ENCODE measurements at places on chromosomes 7 and 10.

- no peak for DNase-seq
Observed at GRCh38 chr10:116121640-116122525, 151.1 kb downstream of the GFRA1 start.

GRCh38 chr7:77360969-77361368 is 55.2 kb downstream of the GSAP start:
- no peak for DNase-seq

DNA sequence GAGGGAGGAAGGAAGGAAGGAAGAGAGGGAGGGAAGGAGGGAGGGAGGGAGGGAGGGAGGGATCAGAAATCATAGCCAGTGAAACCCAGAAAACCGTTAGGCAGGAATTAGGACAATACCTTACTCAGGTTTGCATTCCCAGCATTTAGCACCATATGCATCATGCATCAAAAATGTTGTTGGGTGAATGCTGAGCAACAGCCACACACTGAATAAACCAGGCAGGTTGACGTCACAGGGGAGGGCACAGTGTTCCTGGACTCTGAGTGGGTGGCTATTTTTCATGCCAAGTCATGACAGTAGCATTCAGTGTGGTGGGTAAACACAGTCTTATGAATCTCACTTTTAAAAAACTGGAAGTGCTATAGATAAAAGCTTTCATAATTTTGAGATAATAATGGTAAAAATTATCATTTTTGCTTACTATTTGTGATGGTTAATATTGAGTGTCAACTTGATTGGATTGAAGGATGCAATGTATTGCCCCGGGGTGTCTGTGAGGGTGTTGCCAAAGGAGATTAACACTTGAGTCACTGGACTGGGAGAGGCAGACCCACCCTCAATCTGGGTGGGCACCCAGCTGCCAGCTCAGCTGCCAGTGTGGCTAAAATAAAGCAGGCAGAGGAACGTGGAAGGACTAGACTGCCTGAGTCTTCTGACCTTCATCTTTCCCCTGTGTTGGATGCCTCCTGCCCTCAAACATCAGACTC is 199.1 kb upstream of the PRKCQ start:
- DNase-seq = no peak

DNA sequence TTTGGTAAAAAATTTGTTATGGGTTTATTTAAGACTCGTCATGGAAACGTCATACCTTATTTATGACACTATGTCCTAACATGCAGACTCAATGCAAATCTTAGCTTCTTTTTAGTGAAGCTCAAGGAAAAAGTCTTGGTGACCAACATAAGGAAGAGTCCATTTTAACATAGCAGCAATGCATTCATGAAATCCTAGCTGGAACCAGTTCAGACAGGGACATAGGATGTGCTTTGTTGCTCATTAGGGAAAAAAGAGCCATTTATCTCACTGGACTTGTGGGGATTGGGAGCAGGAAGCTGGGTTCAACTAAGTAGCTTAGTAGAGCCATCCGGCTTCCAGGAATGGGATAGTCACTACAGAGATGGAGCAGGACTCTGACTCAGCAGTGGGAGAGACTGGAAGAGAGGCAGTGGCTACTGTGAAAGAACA is 100.7 kb upstream of the DKK1 start:
- DNase-seq = no peak

GRCh38 chr7:105013816-105014692 is at the start of gene KMT2E:
KMT2E (plus strand) TSS chr7:105014205; CDS start chr7:105040953, 26,748 bp downstream.
- peak; percentile 86 for DNase-seq

GRCh38 chr7:47498229-47499056 is 83.5 kb downstream of the TNS3 start:
- DNase-seq = no peak

DNA sequence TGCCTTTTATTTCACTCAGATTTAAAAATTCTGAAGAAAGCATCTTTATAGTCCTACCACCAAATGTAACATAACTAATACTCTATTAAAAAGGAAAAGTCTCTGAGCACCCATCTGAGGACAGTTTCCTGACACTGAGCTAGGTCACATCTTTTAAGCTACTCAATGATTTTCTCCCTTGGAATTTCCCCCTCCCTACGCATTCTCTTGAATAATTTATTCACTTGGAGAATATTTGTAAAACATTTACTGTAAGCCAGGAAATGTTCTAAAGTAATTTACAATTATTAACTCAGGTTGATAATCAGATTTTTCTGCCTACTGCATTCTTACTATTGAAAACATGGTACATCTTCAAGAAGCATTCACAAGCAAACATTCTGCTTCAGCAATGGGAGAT is 297.2 kb upstream of the VSTM2A start:
- no peak for DNase-seq

DNA sequence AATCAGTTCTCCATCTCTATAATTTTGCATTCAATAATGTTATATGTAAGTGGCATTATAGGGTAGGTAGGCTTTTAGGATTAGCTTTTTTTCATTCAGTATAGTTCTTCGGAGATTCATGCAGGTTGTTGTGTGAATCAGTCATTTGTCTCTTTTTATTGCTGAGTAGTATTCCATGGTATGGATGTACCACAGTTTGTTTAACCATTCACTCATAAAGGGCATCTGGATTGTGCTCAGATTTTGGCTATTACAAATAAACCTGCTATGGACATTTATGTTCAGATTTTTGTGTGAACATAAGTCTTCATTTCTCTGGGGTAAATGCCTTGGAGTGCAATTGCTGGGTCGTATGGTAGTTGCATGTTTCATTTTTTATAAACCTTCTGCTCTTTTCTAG is 4.4 kb upstream of the OGDHL start:
- DNase-seq = no peak

DNA sequence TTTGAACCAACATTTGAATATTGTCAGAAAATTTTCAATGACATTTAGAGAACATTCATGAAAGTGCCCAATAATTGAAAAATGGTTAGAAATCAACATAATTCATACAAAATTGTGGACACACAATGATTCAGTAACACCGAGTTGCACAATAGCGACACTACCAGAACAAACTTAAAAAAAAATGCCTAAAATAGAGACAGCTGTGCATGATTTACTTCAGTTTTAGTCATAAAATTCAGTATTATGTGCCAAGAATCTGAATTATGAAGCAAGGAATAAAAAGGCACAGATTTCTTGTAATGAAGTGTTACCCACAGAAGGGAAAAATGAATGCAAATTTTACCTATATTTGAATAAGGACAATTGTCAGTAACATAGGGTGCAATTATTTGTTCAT is 396.0 kb downstream of the SEMA3D start:
- DNase-seq = no peak

DNA sequence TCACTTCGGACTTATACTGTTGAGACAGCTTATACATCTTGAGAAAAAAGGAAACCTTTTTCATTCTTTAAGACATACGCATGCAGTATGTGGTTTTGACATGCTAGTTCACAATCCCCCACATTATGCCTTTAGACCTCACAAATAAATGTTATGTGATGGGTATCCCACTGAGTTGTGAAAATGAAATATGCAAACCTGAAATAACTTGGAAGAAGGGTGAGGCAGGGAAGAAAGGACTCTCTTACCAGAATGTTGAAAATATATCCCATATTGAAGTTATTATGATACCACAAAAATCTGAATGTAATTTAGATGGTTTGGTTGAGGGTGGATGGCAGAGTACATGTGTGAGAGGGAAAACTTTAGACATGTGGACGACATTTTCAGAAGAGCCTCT is 379.8 kb downstream of the BBS9 start:
- DNase-seq = no peak

- DNase-seq = no peak
Observed at GRCh38 chr10:133393401-133394063, 425 bp upstream of the MTG1 start.

DNA sequence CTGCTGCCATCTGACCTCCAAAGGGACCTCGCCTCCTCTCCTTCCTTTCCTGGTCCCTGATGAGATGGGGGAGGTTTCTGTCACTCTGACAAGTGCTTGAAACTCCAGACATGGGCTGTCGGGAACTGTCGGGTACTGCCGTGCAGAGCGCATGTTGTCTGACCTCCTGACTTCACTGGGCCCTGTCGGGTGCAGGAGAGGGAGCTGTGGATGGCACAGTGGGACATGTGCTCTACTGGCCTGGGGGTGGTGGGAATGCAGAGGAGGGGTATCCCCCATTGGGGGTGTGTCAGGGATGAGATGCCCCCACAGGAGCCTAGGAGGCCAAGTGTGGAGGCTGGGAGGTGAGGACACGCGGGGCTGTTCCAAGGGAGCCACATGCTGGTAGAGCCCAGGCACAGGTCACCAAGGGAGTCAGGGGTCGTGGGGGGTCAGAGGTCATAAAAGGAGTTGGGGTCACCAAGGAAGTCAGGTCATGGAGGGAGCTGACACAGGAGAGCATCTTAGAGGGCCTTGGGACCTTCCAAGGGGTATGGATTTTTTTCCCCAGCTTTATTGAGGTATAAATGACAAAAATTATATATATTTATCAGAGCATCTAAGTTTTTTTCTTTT is 30.9 kb downstream of the TMEM120A start:
- DNase-seq = no peak

GRCh38 chr10:66238343-66238742 is 687.5 kb upstream of the LRRTM3 start:
- DNase-seq = no peak

DNA sequence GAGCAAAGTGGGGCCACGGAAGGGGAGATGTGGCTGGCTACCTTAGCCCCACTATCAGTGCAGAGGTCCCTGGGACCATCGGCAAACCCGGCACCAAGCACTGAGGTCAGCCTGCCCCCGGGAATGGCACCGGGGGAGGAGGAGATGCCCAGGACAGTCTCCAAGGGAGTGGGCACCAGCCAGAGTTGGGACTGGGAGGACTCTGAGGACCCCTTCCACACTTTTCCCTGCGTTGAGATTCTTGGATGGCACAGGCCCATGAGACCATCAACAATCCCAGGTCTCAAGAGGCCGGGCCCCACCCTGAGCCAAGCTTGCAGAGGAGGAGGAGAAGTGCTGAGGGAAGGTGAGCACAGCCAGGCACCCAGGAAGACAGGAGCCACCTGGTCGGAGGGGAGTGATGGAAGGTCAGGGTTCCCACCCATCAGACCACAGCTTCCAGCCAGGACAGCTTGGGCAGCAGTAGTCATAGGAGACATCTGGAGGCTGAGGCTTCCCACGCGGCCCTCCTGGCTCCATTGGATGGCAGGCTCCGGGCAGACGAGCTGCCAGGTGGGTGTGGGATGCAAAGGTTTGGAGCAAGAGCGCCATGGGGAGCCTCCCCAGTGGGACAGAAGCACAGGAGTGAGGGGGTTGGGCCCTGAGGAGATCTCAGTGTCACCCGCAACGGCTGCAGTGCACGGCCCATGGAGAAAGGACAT is 2.6 kb upstream of the OPN4 start:
- DNase-seq = no peak

DNA sequence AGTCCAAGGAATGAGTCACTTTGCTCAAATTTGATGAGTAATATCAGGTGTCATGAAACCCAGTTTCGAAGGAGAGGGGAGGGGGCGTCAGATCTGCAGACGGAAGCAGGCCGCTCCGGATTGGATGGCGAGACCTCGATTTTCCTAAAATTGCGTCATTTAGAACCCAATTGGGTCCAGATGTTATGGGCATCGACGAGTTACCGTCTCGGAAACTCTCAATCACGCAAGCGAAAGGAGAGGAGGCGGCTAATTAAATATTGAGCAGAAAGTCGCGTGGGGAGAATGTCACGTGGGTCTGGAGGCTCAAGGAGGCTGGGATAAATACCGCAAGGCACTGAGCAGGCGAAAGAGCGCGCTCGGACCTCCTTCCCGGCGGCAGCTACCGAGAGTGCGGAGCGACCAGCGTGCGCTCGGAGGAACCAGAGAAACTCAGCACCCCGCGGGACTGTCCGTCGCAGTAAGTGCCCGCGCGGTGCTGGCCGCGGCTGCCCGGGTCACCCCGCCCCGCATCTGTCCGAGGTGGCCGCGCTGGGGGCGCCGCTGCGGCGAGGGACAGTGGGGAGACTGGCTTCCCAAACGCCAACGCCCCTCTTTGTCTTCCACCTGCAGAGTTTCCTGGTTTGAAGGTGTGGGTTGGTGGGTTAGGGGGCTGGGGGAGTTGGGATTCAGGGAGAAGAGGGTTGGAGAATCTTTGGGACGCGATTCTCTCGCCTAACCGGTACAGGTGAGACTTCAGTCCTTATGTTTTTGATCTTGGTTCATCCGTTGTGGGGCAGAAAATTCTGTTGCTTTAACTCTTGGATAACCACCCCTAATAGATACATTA is at the start of gene TAC1:
Gene TAC1, plus strand, starts transcription at position 351 of the 829 bp plus-strand sequence. CDS start 527 bp downstream, outside the sequence.
- DNase-seq = no peak

- DNase-seq = no peak
Observed at GRCh38 chr10:94065787-94066186, 72.1 kb downstream of the PLCE1 start.

DNA sequence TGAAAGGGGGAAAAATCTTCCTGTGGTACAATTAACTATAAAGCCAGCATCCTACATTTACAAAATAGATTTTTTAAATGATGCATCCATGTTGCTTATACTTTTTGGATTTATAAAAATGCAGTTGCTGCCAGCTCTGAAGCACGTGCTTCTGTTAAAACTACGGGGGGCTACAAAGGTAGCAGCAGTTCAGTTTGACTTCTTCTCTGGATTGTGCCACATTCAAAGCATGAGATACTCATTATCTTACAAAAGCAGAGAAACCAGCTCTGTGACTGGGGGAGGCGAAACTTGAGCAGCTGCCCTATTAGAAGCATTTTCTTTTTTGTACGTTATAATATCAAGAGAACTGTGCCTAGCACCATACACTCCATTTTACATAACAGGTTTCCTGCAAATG is 31.1 kb downstream of the NEUROD6 start:
- no peak for DNase-seq

DNA sequence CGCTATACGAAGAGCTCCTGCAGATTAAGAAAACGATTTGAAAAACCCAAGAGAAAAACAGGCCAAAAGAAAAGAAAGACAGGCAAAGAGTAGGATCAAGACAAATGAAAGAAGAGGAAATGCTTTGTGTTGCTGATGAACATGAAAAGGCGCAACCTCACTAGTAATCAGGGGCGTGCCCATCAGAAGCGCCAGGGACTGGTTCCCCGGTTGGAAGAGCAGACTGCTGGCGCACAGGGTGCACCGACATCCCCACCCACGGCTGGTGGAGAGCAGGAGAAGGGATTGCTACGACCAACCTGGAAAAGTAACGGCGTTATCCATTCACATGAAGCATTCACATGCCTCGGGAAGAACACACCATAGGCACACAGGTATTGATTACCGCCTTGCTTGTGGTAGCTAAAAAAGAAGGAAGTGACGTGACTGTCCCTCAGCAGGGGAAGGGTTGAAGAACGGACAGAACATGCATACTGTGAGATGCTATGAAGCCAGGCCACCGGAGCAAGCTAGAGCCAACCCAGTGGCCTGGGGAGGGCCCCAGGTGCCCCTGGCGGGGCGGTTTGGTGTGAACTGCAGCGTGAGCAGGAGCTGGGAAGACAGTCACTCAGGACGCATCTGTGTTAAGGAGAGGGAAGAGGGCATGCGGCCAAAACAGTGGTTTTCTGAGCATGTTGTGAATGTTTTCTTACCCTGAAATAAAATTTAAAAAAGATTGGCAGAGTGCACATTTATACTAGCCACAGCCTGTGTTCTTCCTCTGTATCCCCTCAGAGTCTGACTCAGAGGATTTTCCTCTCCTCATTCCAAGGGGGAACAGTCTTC is 18.3 kb downstream of the AGAP3 start:
- no peak for DNase-seq

All from stimulated activated CD4-positive, alpha-beta T cell treated with anti-CD3 and anti-CD28 coated beads, Interleukin-1b, Interleukin-23, amount 100 ng/mL, for 4 hours (primary cell).